ENCODE measurements at places on chromosomes 5 and 9. TPM values are rescaled to one million over a fixed set of nuclear protein-coding genes. Genes with fewer than 3 reads are reported as not detected.
A peak's percentile ranks its signal among the peaks of the same experiment; 100 is the strongest.

Gene ZNF346
- total RNA-seq, result 8.5 TPM

Gene SLC2A6
- 2.0 TPM for total RNA-seq

DNA sequence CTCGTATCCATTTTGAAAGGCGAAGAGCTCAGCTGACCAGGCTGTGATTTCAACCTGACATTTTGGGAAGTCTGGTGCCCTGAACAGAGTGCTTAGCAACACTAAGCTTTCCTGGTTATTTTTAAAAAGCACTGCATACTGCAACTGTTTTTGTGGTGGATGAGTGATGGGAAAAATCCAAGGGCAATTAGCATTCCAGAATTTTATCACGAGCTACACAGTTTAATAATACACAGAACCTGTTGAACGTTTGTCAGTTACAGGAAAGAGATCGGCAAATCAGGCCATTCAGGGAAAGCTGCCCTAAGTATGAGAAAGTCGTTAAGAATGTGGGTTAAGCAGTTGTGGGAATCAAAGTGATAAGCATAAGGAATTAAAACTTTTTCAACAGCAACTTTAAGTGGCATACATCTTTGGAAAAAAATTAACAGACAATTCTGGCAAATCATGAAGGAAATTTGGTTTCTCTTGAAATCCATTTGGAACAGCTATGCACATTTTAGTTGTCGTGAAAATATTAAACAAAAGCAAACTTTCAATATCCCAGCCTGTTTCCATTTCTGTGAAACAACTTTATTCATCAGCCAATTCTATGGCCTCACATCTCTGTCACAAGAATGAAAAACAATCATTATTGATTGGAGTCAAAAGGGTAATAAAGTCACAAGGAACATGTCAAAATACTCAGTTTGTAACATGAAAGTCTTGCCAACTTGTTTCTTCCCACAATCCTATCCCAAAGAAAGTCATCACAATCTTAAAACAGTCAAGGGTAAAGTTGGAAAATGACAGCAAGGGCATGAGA lies 25.7 kb downstream of the PUM3 start:
- DNase-seq, result no peak
- H3K27ac ChIP-seq, result peak overlapping the region; percentile 71
- H3K36me3 ChIP-seq, result peaks cover 30% of the 10 kb centered on the region
- peak overlapping the region; percentile 15 for H3K4me3 ChIP-seq

- peaks cover 99% of the 10 kb centered on the region for H3K27me3 ChIP-seq
- no peak overlapping the region for H3K27ac ChIP-seq
- H3K4me1 ChIP-seq, result no peaks in the 10 kb centered on the region
- DNase-seq, result no peak
- H3K36me3 ChIP-seq, result no peaks in the 10 kb centered on the region
- no peak overlapping the region for H3K4me3 ChIP-seq
Measured at GRCh38 chr5:73374520-73375190, 73.9 kb downstream of the FOXD1 start.

DNA sequence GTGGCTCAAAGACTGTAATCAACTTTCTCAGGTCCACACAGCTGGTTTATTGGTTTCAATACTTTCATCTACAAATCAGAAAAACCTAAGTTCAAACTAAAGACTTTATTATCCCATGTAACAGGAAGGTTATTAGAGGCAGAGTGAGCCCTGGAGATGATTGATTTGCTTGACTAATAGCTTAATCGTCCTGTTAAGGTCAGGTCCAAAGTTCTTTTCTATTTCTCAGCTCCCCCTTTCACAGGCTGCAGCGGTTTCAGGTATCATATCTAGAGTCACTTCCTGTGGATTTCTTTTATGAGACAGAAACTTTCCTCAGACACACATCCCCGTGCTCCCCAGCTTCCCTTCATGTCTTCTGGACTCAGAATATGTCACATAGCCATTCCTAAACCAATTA lies 166.4 kb downstream of the PRELID2 start:
- H3K27ac ChIP-seq, result no peak overlapping the region
- H3K4me3 ChIP-seq, result no peak overlapping the region
- no peak for DNase-seq
- H3K27me3 ChIP-seq, result no peaks in the 10 kb centered on the region

DNA sequence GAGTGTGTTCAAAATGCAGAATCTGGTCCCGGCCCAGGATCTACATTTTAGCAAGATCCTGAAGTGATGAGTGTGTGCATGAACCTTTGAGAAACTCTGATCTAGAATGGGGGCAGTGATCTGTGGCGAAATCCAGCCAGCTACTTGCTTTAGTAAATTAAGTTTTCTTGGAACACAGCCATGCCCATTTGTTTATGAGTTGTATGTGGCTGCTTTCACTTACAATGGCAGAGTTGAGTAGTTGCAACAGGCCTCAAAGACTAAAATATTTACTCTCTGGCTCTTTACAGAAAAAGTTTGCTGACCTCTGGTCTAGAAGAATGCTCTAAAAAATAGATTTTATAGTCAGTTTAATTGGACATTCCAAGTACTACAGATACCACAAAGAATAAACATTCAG lies 588.3 kb downstream of the BNC2 start:
- H3K36me3 ChIP-seq, result no peaks in the 10 kb centered on the region
- no peak overlapping the region for H3K4me3 ChIP-seq
- DNase-seq, result no peak
- no peaks in the 10 kb centered on the region for H3K4me1 ChIP-seq

GRCh38 chr5:68215208-68215897 lies at the start of gene PIK3R1:
TSS of gene PIK3R1 (plus strand) at chr5:68215756. CDS start at chr5:68226676, 10,920 bp downstream.
- H3K4me3 ChIP-seq, result peak within 1 kb of the TSS; percentile 97
- H3K36me3 ChIP-seq, result peaks cover 2% of the 10 kb centered on the region
- H3K27ac ChIP-seq, result peak within 1 kb of the TSS; percentile 99
- H3K27me3 ChIP-seq, result no peaks in the 10 kb centered on the region
- peak; percentile 97 for DNase-seq

- H3K36me3 ChIP-seq, result no peaks in the 10 kb centered on the region
- peaks cover 10% of the 10 kb centered on the region for H3K27me3 ChIP-seq
- no peaks in the 10 kb centered on the region for H3K4me1 ChIP-seq
- no peak for DNase-seq
- H3K27ac ChIP-seq, result no peak overlapping the region
- H3K4me3 ChIP-seq, result no peak overlapping the region
Measured at GRCh38 chr9:117021906-117022305, 334.8 kb downstream of the TRIM32 start.

DNA sequence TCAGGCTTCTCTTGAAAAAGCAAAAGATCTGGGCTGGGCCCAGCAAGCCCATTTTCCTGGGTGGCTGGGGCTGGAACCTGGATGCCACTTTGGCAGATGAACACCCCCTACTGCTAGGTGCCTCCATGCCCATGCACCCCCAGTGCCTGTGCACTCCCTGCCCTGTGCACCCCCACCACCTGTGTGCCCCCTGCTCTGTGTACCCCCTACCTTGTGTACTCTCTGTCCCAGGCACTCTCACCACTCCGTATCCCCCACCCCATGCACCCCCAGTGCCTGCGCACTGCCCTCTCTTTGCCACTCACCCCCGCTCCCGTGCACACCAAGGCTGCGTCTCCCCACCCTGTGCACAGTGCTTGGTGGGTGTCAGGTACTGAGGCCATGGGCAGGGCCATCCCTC lies 14.2 kb downstream of the UNC5A start:
- peaks cover 48% of the 10 kb centered on the region for H3K27me3 ChIP-seq
- no peaks in the 10 kb centered on the region for H3K36me3 ChIP-seq
- no peak overlapping the region for H3K27ac ChIP-seq
- DNase-seq, result no peak
- no peaks in the 10 kb centered on the region for H3K4me1 ChIP-seq

DNA sequence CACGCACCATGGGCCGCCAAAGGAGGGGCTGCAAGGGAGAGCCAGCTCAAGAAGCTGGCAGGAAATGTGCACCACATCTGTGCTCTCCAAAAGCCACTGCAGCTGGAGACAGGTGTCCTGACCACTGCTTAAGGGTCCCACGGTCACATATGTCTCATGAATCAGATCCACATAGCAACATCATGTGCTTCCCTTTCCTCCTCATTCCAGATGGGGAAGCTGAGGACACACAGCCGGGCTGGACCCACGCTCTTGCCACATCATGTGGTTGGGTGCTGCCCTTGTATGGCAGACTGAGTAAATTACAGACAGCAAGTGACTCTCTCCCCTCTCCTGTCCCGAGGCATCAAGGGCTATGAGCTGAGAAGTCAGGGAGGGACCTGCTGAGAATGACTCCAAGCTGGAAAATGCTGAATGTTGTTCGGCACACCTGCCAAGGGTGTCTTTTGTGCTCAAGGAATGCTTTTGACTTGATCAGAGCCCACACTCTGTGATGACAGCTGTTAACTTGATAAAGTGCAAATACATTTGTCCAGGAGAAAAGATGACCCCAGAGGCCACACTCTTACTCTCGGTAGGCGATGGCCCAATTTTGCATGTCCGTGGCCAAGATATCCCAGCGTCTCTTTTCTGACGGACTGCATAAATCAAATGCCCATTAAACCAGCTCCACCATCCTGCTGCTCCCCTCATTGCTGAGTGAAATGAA lies 58.2 kb downstream of the NSUN2 start:
- H3K4me1 ChIP-seq, result peaks cover 18% of the 10 kb centered on the region
- no peak overlapping the region for H3K27ac ChIP-seq
- H3K36me3 ChIP-seq, result no peaks in the 10 kb centered on the region
- peaks cover 30% of the 10 kb centered on the region for H3K27me3 ChIP-seq
- no peak for DNase-seq
- H3K4me3 ChIP-seq, result no peak overlapping the region

DNA sequence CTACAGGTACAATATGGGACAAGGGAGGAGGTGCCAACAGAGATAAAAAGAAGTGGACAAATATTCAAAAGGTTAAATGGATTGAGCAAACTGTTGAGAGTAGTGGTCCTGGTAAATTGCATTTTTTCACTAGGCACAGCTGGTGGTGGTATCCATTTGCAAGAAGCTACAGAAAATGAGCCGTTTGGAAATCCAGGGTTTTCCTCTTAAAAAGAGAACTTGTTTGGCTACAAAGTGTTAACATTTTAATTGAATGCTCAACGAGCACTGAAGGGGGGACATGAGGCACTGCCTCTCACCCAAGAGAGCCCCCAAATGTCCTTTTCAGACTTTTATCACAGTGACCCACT lies 491 bp upstream of the ZCCHC9 start:
- H3K27me3 ChIP-seq, result no peaks in the 10 kb centered on the region
- DNase-seq, result no peak
- peaks cover 7% of the 10 kb centered on the region for H3K36me3 ChIP-seq
- H3K4me1 ChIP-seq, result peaks cover 68% of the 10 kb centered on the region
